Endothelial cell of umbilical vein (primary cell): ENCODE measurements at places on chromosomes 11 and 22.

GRCh38 chr11:1745701-1746320 lies 4.6 kb downstream of the IFITM10 start:
- DNase-seq, result no peak

- no peak for DNase-seq
Observed at GRCh38 chr11:126268361-126268707, 361 bp downstream of the SRPRA start.

- DNase-seq, result peak; percentile 95
Observed at GRCh38 chr11:13110929-13111812, 102.1 kb downstream of the RASSF10 start.

GRCh38 chr22:39496131-39496838 lies 5.8 kb upstream of the MIEF1 start:
- peak; percentile 60 for DNase-seq

DNA sequence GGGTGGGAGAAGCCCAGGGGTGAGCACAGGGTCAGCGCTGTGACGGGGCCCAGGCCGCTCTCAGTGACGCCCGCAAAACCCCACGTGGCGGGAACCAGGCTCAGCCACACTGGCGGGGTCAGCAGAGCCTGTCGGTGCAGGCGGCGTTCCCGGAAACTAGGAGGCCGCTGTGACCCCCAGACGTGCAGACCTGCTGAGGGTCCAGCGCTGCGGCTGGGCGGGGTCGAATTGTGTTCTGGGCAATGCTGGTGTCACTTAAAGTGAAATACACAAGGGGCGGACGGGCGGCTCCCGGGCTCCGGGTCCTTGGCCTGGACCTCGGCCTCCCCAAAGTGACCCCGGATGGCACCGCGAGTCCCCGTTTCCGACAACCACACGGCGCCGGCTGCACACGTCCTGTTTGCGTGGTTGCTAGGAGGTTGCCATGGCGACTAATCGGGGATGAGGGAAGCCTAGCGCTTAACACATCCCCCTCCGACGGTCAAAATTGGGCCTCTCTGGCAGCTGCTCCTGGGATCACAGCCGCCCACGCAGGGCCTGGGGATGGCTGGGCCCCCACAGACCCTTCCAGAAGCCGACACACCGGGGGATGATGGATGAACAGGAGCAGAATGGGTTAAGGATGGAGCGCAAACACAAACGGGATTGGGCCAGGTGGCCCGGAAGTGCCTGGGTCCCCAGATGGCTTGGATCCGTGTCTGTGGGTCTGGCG lies 81.7 kb upstream of the PRR5 start:
- peak; percentile 46 for DNase-seq

- no peak for DNase-seq
Observed at GRCh38 chr11:126335463-126335760, 20.1 kb upstream of the ST3GAL4 start.

GRCh38 chr11:121929581-121929980 lies 186.4 kb downstream of the BLID start:
- peak; percentile 63 for DNase-seq

DNA sequence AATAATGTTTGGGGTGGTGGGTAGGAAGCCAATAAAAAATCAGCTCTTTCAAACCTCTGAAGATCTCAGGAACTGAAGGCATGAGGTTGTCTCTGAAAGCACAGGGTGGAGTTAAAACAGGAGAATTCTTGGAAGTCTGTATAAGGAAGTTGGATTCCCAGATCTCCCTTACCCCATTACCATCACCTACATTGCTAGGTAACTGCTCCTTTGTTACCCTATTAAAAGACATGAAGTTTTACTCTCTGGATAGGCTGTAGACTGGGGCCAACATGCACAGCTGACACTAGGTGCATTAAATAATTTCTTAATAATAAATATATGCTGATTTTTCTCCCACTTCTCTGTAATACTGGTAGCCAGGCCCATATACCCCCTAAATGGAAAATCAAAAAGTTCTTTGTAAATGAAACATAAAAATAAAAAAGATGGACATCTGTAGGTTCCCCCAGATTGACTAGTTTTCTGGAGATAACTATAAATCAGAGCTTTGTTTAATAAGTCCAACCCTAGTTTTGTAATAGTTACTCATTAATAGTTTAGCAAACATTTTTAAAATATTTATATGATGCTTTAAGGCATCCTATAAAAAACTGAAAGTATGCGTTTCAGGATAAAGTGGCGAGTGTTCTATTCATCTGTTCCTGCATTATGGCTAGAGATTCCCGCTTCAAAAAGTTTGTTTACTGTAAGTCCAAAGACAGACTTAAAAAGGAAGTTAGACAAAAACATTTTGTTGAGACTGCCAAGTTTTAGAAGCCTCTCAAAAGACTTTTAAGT lies 63.8 kb downstream of the KIF18A start:
- no peak for DNase-seq

DNA sequence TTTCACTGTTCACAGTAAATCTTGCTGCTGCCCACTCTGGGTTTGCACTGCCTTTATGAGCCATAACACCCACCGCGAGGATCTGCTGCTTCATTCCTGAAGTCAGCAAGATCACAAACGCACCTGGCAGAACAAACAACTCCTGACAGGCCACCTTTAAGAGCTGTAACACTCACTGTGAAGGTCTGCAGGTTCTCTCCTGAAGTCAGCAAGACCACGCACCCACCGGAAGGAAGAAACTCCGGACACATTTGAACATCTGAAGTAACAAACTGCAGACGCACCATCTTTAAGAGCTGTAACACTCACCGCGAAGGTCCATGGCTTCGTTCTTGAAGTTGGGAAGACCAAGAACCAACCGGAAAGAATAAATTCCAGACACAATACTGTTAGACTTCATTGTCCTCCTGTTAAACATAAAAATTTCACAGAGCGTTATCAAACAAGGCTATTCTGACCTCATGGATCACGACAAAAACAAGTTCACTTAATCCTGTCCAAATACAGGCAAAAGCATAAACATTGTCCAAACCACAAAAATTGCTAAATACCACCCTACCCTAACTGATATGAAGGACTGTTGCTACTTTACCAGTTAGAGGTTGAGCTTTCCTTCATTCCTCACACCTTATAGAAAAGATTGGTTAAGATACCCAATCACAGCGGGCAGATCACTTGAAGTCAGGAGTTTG lies 3.0 kb upstream of the CCDC117 start:
- DNase-seq, result no peak

- DNase-seq, result no peak
Observed at GRCh38 chr11:121665206-121665838, 212.6 kb upstream of the SORL1-AS1 start.

GRCh38 chr22:40218723-40219294 lies 41.1 kb downstream of the TNRC6B start:
- DNase-seq, result no peak

DNA sequence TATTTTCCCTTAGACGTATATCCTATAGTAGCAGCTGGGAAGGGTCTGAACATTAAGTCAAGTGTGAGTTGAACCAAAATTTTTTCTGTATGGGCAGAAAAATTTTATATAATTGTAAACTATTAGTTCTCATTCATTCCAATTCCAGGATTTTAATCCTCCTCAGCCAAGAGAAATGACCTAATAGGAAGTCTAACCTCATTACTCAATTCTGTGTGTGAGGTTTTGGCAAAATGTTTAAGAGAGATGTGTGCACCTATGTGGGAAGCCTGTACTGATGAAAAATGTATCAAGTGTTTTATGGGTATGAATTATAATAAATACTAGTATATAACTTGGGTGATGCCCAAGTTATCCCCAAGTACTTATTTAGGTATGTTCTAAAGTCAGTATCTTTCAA lies 311.6 kb upstream of the PITPNB start:
- no peak for DNase-seq

DNA sequence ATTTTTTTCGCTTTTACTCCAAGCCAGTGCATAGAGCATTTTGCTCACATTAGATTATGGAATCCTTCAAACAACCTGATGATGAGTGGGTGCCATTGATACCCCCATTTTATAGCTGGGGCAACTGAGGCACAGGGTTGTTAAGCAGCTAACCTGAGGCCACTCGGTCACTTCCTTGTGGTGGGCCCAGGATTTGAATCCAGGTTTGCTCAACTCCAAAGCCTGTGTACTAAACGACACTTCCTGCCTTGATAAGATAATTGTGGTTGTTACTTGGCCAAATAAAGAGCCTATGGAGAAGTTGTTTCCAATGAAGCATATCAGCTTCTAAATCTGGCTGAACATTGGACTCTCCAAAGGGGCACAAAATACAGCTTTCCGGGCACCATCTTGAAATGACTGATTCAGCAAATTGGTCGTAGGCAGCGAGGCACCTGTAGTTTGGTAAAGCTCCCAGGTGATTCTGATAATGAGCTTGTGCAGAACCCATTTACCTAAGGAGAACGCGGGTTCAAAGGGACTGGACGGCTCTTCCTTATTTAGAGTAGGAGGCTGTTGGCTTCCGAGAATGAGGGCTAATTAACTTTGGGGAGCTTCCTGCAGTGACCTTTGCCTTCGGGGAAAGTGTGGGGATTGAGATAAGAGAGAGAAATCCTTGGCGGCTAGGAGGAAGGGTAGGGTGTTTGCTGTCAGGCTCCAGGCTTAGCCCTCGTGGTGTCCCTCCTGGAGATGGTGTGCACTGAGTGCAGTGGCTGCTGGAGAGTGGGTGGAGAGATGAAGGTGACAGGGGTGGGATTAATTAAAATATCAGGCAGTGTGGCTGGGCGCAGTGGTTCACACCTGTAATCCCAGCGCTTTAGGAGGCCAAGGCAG lies 17.5 kb upstream of the EHF start:
- DNase-seq, result no peak

- no peak for DNase-seq
Observed at GRCh38 chr22:42314709-42315391, 44.4 kb upstream of the TCF20 start.

- DNase-seq, result no peak
Observed at GRCh38 chr11:62204430-62204829, 4.0 kb upstream of the SCGB2A1 start.

DNA sequence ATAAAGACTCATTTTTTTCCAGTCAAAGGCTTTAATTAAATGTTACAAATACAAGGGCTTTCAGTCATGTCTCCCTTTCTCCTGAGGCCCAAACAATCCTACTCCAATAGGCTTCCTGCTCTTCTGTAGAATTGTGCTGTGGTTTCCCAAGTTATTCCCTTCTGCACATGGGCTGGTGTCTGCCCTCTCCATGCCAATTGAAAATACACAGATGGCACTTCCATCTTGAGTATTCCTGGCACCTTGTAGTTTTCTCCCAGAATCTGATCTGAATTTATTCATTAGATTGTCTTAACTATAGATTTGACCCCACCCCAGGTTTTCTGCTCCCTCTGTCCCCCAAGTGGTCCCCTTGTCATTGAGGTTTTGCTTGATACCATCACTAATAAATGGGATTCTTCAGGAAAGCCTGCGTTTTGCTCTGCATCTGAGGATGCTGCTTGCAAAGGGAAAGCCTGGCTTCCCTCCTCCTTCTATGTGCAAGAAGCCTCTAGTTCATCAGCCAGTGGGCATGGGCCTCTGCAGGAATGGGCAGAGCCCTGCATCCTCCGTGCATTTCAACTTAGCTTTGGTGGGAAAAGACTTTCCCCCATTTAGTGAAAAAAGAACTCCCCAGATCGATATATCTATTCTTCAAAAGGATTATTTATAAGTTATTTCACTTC lies 926.7 kb downstream of the NTM start:
- no peak for DNase-seq

DNA sequence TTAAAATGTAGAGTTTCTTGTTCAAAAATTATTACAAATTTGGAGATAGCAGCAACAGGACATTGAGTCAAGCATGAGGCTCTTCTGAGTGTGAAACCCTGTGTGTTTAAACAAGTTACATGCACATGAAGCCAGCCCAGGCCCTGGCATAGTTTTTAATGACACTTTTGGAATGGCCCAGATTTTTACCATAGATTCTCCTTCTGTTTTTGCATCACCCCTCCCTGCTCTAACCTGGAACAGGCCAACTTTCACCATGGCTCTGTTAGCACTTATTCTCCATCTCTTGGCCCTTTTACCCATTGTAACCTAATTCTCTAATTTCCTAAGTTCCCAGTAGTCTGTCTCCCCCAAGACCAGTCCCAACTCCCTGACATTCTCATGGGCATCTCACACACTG lies 63.1 kb upstream of the PRSS23 start:
- no peak for DNase-seq

GRCh38 chr11:30206249-30206996 lies 24.4 kb upstream of the FSHB start:
- DNase-seq, result no peak

DNA sequence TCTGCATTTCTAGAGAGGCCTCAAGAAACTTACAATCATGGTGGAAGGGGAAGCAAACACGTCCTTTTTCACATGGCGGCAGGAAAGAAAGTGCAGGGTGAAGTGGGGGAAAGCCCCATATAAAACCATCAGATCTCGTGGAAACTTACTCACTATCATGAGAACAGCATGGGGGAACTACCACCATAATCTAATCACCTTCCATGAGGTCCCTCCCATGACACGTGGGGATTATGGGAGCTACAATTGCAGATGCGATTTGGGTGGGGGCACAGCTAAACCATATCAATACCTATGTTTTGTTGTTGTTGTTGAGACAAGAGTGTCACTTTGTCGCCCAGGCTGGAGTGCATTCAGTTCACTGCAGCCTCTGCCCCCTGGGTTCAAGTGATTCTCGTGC lies 29.9 kb downstream of the SFI1 start:
- DNase-seq, result no peak

GRCh38 chr11:31974366-31975136 lies 116.3 kb upstream of the RCN1 start:
- DNase-seq, result no peak

DNA sequence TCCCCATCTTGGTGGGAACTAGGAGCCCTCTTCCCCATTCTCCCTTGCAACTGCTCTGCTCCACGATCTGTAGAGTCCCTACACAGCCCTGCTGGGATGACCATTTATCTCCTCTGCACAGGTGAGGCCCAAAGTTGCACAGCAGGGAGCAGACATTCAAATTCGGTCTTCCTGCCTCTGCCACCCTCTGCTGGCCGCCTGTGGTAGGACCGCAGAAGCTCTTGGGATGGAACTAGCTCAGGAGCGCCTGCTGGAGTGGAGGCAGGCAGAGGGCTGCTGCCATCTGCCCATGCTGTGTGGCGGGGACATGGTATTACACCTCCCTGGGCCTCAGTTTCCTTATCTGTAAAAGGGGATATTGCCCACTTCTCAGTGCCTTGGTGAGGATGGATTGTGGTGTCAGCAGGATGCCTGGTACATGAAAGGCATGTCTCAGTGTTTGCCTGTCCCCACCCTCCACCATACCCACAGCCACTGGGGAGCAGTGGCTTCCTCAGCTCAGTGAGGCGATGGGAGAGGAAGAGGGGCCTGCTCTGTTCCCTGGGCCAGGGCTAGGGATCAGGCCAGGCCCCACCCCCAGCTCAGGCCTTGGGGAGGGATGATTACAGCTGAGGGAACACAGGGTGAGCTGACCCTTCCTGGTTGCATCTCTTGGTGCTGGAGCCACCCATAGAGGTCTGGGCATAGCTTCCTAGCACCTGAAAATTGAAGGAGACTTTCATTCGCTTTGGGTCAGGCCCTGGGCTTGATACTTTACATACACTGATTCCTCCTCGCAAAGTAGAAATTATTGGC lies 11.3 kb upstream of the OMP start:
- peak; percentile 73 for DNase-seq

GRCh38 chr22:39601180-39601535 lies 30.6 kb downstream of the CACNA1I start:
- no peak for DNase-seq
